ENCODE measurements at places on chromosomes 5 and 9.
A peak's percentile ranks its signal among the peaks of the same experiment; 100 is the strongest.

DNA sequence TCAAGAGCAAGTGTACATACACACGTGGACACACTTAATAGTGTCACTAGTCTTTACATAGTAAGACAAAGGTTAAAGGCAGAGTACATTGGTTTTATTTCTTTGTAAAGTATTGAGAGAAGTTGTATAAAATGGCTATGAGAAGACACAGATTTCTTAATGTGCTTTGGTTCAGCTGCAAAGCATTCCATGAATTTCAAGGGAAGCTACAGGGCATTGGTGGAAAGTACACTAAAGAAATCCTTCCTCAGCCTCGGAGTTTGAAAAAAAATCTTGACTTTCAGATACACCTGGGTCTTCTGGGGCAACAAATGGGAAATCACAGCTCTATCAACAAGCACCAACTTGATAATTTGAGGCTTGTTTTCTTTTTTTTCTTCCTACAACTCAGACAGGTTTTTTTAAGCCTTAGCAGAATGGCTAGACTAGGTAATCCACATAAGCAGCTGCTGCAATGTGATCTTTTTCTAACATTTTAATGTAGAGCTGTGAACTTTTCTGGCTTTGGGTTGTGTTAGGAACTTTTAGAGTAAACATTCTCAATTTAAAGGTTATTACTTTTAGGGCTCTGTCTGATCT, 140.4 kb upstream of the FST start:
- no peak for DNase-seq

DNA sequence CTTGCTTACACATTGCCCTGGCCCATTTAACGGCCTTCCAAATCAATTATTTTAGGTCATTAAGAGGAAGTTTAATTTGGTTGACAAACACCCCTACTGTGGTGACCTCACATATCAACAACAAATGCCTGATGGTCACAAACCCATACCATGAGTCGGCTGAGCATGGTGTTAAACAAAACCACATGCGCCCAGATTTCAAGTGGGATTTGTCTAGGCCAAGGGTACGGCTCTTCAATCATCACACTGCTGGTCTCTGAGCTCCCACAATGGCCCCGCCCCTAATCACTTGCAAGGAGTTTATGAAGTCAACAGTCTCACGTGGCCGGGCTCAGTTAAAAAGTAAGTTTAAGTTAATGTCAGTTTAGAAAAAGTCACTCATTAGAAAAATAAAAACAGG, 243.8 kb downstream of the CRB2 start:
- no peak for DNase-seq

GRCh38 chr9:116323571-116323970, 170.0 kb downstream of the PAPPA start:
- DNase-seq: no peak

- peak; percentile 70 for DNase-seq
Observed at GRCh38 chr5:568061-568781, 43.9 kb upstream of the CEP72 start.

DNA sequence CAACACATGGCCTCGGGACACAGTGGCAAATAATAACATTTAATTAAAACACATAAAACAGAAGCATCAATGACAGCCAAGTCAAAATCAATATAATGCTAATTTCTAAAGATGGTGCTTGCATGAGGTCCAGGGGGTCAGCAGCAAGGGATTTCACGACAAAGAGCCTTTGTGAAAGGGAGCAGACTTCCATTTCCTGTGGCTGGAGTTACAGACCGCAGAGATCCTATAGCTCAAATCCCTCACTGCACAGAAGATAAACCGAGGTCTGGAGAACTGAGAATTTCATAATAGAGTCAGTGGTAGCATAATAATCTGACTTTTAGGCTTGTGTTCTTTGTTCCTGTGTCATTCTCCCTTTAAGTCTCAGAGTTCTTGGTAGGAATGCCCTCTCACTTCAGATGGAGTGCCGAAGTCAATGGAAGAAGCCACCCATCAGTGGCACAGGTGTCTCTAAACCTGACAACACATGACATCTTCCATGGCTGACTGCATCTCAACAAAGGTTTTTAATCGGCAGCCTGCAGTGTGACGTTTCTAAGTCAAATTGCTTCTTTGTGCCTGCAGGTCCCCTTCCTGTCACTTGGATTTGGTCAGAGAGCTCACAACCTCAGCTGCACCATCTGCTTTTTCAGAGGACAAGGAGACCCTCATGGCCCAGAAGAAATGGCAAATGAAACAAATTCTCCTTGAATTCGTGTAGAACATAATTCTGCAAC, 67.4 kb downstream of the CARTPT start:
- DNase-seq: no peak

GRCh38 chr5:180799902-180800801, 2.5 kb downstream of the MGAT1 start:
- DNase-seq: peak; percentile 84

DNA sequence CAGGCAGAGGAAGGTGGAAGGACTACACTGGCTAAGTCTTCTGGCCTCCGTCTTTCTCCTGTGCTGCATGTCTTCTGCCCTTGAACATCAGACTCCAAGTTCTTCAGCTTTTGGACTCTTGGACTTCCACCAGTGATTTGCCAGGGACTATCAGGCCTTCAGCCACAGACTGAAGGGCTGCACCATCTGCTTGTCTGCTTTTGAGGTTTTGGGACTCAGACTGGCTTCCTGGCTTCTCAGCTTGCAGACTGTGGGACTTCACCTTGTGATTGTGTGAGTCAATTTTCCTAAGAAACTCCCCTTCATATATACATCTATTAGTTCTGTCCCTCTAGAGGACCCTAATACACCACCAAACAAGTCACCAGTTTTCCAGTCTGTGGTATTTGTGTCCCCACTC, 9.7 kb upstream of the ANKDD1B start:
- no peak for DNase-seq

DNA sequence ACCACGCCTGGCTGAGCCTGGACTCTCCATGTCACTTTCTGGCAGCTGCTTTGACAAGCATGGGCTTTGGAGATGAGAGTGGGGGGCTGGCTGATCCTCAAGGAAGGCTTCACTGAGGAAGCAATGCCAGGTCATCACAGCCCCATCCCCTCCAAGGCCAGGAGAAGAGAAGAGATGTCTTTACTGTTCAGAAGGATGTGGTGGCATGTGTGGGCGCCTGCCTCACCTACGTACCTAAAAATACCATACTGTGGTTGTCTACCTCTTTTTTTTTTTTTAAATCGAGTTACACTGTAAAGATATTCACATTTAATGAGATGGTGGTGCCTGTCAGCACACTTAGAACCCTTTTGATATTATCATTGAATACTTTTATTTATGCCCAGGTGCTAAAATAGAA, 26.4 kb upstream of the CTNNA1 start:
- no peak for DNase-seq

DNA sequence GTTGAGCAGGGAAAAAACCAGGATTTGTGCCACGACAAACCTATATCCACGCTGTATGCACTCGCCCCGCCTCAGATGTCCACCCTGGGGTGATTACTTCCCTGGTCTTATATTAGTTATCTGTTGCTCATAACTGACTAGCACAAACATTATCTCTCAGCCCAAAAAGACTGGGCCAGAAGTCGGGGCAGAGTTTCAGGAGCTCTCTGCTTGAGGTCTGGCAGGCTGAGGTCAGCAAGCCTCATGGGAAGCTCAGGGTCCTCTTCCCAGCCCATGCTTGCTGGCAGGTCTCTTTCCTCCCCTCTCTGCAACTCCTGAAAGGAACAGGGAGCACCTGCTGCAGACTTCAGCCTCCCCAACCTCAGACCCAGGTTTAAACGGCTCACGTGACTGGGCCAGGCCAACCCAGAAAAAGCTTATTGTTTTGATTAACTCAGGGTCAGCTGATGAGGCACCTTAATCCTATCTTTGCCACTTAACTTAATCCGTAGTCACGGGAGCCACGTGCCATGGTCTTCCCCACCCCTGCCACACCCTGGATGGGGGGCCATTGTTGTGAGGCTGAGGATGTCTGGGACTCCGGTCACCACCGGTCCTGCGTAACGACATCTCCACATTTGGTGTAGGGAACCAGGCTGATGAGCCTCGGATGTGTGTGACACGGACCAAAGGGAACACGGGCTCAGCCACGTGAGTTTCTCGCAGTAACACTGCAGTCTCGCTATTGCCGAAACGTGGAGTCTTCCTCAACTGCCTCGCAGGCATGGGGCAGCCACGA, 123.7 kb upstream of the IRX4 start:
- no peak for DNase-seq

GRCh38 chr5:20555034-20555433, 567.0 kb upstream of the CDH18 start:
- DNase-seq: no peak

- no peak for DNase-seq
Observed at GRCh38 chr5:65796269-65796668, 74.3 kb downstream of the NLN start.

DNA sequence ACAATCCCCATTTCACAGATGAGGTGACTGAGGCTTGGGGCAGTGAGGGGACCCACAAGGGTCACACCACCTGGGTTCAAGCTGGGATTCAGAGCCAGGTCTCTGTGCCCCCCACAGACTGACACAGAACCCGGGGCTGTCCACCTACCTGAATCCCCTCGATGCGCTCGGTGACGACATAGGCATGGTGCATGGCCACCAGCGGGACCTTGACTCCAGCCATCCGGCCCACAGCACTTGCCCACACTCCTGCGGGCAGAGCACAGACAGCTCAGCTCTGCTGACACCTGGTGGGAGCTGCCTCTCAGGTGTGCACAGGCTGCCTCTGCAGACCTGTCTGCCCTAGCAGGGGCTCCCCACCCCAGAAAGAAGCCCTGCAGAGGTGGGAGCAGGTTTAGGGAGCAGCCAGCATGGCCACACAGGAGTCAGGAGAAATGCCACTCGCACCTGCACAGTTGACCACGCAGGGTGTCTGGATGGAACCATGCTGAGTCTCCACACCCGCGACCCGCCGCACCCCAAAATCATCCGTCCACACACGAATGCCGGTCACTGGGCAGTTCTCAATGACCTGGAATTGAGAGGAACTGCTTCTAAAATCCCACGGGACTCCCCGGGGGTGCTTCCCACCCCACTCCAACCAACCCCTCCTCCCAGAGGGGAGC, 8.4 kb downstream of the SARDH start:
- peak; percentile 50 for DNase-seq

GRCh38 chr9:110432253-110432652, 94.6 kb upstream of the TXNDC8 start:
- DNase-seq: no peak

DNA sequence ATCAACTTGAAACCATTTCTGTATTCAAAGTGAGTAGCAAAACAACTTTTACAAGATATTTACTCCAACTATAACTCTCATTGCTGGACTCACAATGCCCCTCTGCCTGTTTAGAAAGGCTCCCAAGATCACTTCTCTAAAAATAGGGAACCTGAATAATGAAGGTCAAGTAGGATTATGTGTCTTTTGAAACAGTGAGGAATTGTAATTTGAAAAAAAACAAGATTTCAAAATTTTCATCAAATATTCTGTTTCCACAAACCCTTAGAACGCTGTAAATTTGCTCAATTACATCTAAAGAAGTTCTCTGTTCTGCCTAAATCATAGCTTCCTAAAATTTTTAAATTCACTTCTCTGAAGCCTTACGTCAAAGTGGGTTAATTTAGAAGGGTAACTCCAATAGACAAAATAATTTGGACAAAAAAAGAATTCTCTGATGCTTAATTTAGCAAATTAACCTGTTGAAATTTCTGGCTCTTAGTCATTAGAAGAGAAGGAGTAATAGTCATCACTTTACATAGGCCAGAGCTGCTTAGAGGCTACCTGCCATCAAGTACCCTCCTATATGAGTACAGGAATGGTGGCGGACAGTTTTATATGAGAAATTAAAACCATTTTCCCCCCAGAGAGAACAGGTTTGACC, 4.0 kb downstream of the ELL2 start:
- no peak for DNase-seq

GRCh38 chr5:179668391-179668790, 12.4 kb downstream of the CBY3 start:
- DNase-seq: no peak

- DNase-seq: no peak
Observed at GRCh38 chr5:98977723-98978122, 48.9 kb upstream of the CHD1 start.

DNA sequence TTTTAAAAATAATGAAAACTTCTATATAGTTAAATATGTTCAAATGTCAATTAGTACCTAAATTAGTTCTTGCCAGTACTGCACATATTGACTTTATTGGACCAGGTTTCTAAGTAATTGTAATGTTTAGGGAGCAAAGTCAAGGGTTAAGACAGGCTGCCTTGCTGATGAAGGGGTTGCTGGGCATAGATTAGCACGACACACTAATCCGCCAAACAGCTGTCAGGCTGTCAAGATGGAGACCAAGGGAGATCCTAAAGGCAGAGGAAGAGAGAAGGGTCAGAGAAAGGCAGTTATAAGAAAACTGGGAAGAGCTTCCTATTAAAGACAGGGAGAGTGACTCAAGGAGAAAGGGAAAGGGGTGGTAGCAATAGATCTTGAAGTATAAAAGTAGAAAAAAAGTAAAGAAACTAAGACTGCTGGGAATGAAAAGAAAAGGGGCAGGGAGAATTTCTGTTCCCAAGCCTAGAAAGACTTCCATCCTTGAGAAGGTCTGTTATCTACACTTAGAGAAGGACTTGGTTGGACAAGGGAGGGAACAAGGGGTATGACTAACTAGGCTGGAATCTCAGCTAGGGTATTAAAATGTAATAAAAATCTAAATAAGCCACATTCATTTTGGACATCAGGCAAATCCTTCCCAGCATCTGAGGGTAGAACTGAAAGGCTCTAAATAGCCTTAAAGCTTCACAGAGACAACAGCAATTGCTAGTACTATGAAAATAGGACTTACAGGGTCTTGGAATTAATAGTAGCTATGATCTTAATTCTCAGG, 188.7 kb downstream of the FBXL17 start:
- DNase-seq: no peak

- peak; percentile 68 for DNase-seq
Observed at GRCh38 chr5:135154197-135154596, 120.2 kb upstream of the PITX1 start.

GRCh38 chr9:132201780-132202703, 40.2 kb downstream of the NTNG2 start:
- no peak for DNase-seq

- no peak for DNase-seq
Observed at GRCh38 chr9:126454215-126454614, 127.6 kb downstream of the MVB12B start.

DNA sequence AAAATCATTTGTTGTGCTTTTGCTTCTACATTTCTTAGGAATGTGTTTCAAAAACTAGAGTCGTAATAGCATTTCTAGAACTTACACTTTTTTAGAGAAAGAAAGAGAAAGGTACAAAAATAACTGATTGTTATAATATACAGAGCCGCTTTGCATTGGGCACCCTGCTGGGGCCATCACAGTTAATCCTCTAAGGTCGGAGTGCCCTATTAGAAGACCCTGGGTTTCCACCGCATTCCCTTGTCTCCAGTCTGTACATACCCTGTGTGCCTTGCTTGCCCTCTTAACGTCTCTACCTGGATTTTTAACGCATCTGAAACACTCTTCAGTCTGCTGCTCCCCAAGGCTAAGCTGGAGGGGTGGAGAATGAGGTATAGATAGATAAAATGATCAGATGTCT, 1.3 kb downstream of the MARVELD2 start:
- no peak for DNase-seq

GRCh38 chr9:137040568-137040967, 5.4 kb downstream of the NPDC1 start:
- no peak for DNase-seq

- no peak for DNase-seq
Observed at GRCh38 chr9:131318231-131319085, 28.9 kb downstream of the PLPP7 start.

- no peak for DNase-seq
Observed at GRCh38 chr5:84605241-84605640, 220.6 kb upstream of the EDIL3 start.

Measured in RWPE2 (cell line).